Endodermal cell (in vitro differentiated cells): ENCODE measurements at places on chromosomes 12 and 14. TPM values are rescaled to one million over a fixed set of nuclear protein-coding genes. Genes with fewer than 3 reads are reported as not detected.

- no peaks in the 10 kb centered on the region for H3K4me1 ChIP-seq
- no peaks in the 10 kb centered on the region for H3K27me3 ChIP-seq
- H3K4me3 ChIP-seq, result no peak overlapping the region
- no peaks in the 10 kb centered on the region for H3K36me3 ChIP-seq
- DNase-seq, result no peak
These were observed 885.3 kb upstream of the TMEM132C start for GRCh38 chr12:127381681-127382080.

DNA sequence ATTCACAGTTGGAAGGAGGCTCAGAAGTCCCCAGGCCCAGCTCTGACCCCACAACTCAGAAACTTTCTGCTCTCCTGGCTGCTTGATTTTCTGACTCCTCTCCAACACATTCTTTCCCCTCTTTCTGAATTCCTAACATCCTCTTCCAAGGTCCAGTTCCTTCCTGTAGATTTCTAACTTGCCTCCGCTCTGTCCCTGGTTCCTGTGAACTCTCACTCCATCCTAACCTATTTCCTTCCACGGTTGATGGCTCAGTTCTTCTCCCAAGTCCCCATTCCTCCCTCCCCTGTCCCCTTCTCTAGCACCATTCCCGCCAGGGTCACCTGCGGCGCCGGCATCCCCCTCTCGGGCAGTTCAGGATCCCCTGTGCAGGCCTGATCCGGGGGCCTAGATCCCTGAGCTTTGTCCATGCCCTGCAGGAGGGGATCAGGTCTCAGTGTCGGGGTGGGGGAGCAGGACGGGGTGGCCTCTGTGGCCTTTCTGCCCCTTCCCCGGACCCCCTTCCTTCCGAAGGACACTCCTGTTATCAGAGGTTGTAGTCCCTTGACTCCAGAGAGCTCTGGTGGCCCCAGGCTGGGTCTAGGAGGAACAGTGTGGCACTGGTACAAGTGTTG lies 6.0 kb upstream of the SLC22A17 start:
- H3K36me3 ChIP-seq, result peaks cover 55% of the 10 kb centered on the region
- no peak for DNase-seq

GRCh38 chr12:46839964-46840363 lies 14.2 kb upstream of the SLC38A4 start:
- H3K27ac ChIP-seq, result no peak overlapping the region
- no peaks in the 10 kb centered on the region for H3K4me1 ChIP-seq
- peaks cover 31% of the 10 kb centered on the region for H3K27me3 ChIP-seq
- DNase-seq, result no peak

- no peaks in the 10 kb centered on the region for H3K36me3 ChIP-seq
- H3K27me3 ChIP-seq, result no peaks in the 10 kb centered on the region
- peaks cover 1% of the 10 kb centered on the region for H3K4me1 ChIP-seq
- no peak overlapping the region for H3K4me3 ChIP-seq
- no peak for DNase-seq
These were observed 74.0 kb downstream of the RPS29 start for GRCh38 chr14:49512147-49512551.

- no peak for DNase-seq
- H3K27ac ChIP-seq, result peak overlapping the region; percentile 77
- H3K4me1 ChIP-seq, result no peaks in the 10 kb centered on the region
- H3K27me3 ChIP-seq, result no peaks in the 10 kb centered on the region
- no peaks in the 10 kb centered on the region for H3K36me3 ChIP-seq
These were observed 223.2 kb downstream of the MED13L start for GRCh38 chr12:116054280-116054679.

The JKAMP gene
- 52.1 to 59.7 TPM (median 57.2 TPM) in 3 replicates for total RNA-seq

- peak; percentile 94 for DNase-seq
- H3K27me3 ChIP-seq, result no peaks in the 10 kb centered on the region
- no peaks in the 10 kb centered on the region for H3K36me3 ChIP-seq
- H3K27ac ChIP-seq, result no peak overlapping the region
- H3K4me1 ChIP-seq, result no peaks in the 10 kb centered on the region
These were observed 519 bp downstream of the MORN3 start for GRCh38 chr12:121668750-121669520.

DNA sequence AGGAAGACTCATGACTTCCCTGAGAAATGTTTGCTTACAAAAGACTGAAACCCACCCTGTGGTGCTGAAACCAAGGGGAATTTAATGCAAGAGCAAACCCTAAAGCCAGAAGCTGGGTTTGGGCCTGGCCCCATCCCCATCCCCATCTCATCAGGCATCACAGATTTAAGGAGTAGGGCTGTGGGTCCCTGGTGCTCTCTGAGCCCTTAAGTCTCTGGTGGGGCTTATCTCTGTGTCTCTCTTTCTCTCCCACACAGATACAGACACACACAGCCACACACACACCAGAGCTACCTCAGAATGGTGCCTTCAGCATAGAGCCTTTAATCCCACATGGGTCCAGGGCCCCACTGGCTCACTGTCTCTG lies 237.1 kb downstream of the SLC41A2 start:
- peaks cover 12% of the 10 kb centered on the region for H3K4me1 ChIP-seq
- H3K36me3 ChIP-seq, result no peaks in the 10 kb centered on the region
- H3K27ac ChIP-seq, result peak overlapping the region; percentile 67
- DNase-seq, result no peak
- no peaks in the 10 kb centered on the region for H3K27me3 ChIP-seq

The SERPINA12 gene
- total RNA-seq, result not detected in 2 replicates

GRCh38 chr12:11667171-11667570 lies 17.7 kb downstream of the ETV6 start:
- peaks cover 25% of the 10 kb centered on the region for H3K27me3 ChIP-seq
- no peak for DNase-seq
- no peaks in the 10 kb centered on the region for H3K36me3 ChIP-seq
- no peaks in the 10 kb centered on the region for H3K4me1 ChIP-seq

DNA sequence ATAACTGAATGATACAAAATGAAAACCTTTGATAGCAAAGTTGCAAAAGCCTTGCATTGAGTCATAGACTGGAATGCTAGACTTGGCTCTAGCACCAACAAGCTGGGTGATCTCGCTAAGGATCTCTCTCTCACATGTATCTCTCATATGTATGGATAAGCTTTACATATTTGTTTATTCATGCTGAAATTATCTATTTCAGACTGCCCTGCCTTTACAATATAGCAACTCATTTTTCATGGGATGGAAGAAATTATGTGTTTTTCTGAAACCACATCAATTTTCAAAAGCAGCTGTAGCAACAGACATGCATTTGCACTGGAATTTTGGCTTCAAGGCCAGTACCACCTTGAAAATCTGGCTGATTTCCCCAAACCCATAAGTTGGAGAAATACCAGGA lies 11.4 kb downstream of the RERG start:
- H3K27ac ChIP-seq, result no peak overlapping the region
- no peaks in the 10 kb centered on the region for H3K4me1 ChIP-seq
- no peaks in the 10 kb centered on the region for H3K36me3 ChIP-seq
- DNase-seq, result no peak

- no peak for DNase-seq
- no peaks in the 10 kb centered on the region for H3K4me1 ChIP-seq
- H3K27me3 ChIP-seq, result no peaks in the 10 kb centered on the region
- no peaks in the 10 kb centered on the region for H3K36me3 ChIP-seq
- peak overlapping the region; percentile 47 for H3K27ac ChIP-seq
These were observed 574 bp downstream of the PAWR start for GRCh38 chr12:79690142-79690637.

GRCh38 chr12:113161415-113162016 lies 12.0 kb downstream of the CFAP73 start:
- H3K36me3 ChIP-seq, result peaks cover 56% of the 10 kb centered on the region
- H3K27me3 ChIP-seq, result no peaks in the 10 kb centered on the region
- H3K4me3 ChIP-seq, result no peak overlapping the region
- H3K27ac ChIP-seq, result peak overlapping the region; percentile 71
- peak; percentile 100 for DNase-seq
- no peaks in the 10 kb centered on the region for H3K4me1 ChIP-seq

The NGB gene
- total RNA-seq, result not detected in 2 replicates

The CINP gene
- total RNA-seq, result 33.3 and 35.0 TPM in 2 replicates

The ASB2 gene
- total RNA-seq, result 0.11 and 0.36 TPM in 2 replicates

The HOXC5 gene
- not detected in 2 replicates for total RNA-seq

The LMO3 gene
- total RNA-seq, result 3.2 and 4.2 TPM in 2 replicates

- no peaks in the 10 kb centered on the region for H3K36me3 ChIP-seq
- H3K4me1 ChIP-seq, result peaks cover 2% of the 10 kb centered on the region
- no peaks in the 10 kb centered on the region for H3K27me3 ChIP-seq
These were observed 29.3 kb upstream of the ARHGAP5 start for GRCh38 chr14:32047791-32048190.

DNA sequence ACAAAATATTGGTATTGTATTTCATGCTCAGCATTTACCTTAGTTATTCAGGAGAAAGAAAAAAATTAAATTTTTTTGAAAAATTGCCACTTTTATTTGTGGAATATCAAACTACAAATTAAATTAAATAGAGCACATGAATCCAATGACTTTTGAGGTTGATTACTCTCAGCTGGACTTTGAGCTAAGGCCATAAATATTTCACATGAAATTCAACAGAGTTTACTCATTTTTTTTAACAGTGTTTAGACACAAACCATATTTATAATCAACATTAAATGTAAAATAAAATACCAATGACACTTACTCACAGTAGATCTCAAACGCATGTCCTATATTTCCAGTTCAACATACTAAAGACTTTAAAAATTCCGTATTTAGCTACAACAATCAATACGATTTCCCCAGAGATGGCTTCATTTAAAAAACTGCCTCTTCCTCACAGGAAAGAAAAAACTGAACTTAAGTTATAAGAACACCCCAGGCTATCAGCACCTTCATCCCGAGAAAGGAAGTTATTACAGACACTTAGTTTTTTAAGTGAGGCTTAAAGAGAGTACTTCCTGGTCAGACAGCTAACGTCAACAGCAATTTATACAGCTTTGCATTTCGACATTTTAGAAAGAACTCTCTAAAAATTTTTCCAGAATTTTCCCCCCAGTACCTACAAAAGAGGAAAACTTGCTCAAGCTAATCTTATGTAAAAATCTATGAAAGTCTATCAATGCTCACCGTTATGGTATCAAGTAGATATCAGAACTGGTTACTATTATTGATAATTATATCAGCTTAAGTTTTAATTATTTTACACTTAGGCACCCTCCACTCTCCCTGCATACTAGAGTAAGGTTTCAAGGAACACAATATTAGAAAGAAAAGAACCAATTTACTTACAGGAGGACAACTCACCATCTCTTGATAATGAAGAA lies 13.8 kb downstream of the TAOK3 start:
- H3K27ac ChIP-seq, result no peak overlapping the region
- H3K4me3 ChIP-seq, result no peak overlapping the region
- no peak for DNase-seq
- H3K27me3 ChIP-seq, result no peaks in the 10 kb centered on the region
- no peaks in the 10 kb centered on the region for H3K36me3 ChIP-seq

The EIF4B gene
- total RNA-seq, result 596 to 659 TPM (median 631 TPM) in 3 replicates

The CACNA1C gene
- 2.1 and 6.3 TPM in 2 replicates for total RNA-seq

DNA sequence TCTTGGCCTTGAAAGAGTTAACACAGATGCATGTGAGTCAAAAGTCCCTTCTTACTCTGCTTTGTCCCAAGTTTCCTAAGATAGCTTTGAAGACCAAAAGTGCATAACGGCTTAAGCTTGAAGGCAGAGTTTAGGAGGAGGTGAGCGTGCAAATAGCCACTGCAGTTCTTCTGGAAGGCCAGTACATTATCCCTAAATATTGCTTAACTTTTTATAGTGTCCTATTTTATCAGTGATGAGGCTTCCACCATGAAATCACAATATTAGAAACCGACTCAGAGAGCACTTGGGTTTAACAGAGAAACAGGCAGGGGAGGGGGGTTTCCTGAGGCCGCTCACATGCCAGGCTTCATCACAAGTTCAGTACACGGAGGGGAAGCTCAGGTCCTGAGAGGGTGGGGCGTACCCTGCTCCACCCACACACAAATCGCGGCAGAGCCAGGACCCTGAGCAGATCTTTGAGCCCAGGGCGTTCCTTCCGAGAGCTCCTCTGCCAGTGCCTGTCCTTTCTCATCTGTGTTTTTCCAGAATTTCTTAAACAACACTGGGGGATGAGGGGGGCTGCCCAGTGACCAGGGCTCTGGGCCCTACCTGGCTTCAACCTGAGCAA lies 26.8 kb upstream of the BDKRB2 start:
- H3K27ac ChIP-seq, result no peak overlapping the region
- H3K36me3 ChIP-seq, result no peaks in the 10 kb centered on the region
- H3K4me1 ChIP-seq, result no peaks in the 10 kb centered on the region
- H3K4me3 ChIP-seq, result no peak overlapping the region

GRCh38 chr12:68224613-68225285 lies 861 bp downstream of the IL26 start:
- H3K27me3 ChIP-seq, result no peaks in the 10 kb centered on the region
- H3K4me1 ChIP-seq, result no peaks in the 10 kb centered on the region
- no peak overlapping the region for H3K27ac ChIP-seq

DNA sequence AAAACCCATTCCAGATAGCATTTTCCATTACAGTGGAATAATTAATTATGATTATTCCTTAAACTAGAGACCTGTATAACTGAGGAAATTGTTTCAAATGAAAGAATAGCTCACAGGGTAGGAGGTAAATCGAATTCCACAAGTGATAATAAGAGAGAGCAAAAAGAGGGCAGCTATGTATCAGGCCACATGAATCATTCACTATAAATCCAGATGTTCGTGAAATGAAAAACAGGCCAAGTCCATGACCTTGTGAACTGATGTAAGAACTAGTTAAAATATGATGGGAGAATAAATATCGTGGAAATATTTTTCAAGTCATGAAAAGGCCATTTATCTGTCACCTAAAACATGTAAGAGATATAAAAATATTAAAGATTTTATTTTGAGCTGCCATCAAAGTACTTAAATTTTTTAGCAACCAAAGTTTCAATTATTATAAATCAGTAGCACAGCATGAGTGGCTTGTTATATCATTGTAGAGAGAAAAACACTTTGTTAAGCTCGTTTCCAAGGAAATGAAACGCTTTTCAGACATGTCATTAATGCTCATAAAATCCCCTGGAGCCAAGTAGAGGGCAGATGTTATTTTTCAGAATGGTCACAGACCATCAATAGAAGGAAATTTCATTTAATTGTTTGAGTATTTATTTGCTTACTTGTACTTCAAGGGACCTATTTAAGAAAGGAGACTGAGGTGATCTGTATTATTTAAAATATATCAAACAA lies 120.6 kb upstream of the CDKN3 start:
- H3K27ac ChIP-seq, result no peak overlapping the region
- DNase-seq, result no peak
- H3K4me3 ChIP-seq, result no peak overlapping the region
- no peaks in the 10 kb centered on the region for H3K36me3 ChIP-seq
- H3K27me3 ChIP-seq, result no peaks in the 10 kb centered on the region
- H3K4me1 ChIP-seq, result no peaks in the 10 kb centered on the region

DNA sequence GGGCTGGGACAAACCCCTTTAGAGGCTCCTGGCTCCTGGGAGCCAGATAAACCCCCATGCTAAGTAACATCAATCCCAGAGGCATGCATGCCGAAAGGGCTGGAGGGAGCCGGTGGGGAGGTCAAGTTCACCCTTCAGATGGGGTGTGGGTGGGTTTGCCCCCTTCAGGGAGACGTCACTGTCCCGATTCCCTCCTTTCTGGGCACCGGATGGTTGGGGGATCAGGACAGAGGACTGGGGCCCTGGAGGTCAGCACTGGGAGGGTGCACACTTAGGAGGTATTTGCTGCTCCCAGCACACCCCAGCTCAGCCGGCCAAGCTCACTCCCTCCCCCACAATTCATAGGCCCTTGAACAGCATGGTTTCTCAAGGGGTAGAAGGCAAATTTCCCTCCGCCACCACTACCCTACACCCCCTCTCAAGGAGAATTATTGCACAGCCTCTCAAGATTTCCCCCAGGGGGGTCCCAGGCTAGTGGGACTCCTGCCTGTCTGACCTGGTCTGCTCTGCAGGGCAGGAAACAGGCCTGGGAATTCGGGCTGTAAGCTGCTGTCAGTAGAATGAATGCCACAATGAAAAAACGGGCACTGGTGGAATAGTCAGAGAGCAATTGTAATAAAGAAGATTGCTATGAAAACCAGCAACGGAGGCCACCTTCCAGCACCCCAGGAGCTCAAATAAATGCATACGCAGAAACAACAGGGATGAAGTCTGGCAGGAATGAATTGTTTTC lies 63.5 kb downstream of the GALNT16 start:
- H3K4me3 ChIP-seq, result no peak overlapping the region
- H3K27me3 ChIP-seq, result no peaks in the 10 kb centered on the region
- no peaks in the 10 kb centered on the region for H3K36me3 ChIP-seq
- H3K4me1 ChIP-seq, result no peaks in the 10 kb centered on the region
